ENCODE measurements at places on chromosomes 5 and 9. TPM values are rescaled to one million over a fixed set of nuclear protein-coding genes. Genes with fewer than 3 reads are reported as not detected.
A peak's percentile ranks its signal among the peaks of the same experiment; 100 is the strongest.

- DNase-seq = no peak
Observed at GRCh38 chr5:129906177-129906887, 2.1 kb downstream of the CHSY3 start.

DNA sequence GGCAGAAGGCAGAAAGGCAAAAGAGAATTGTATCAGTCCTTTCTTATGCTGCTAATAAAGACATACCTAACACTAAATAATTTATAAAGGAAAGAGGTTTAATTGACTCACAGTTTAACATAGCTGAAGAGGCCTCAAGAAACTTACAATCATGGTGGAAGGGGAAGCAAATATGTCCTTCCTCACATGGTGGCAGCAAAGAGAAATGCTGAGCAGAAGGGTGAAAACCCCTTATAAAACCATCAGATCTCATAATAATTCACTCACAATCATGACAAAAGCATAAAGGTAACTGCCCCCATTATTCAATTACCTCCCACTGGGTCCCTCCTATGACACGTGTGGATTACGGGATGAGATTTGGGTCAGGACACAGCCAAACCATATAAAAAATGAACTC is 312.5 kb upstream of the PTGER4 start:
- DNase-seq = no peak

DNA sequence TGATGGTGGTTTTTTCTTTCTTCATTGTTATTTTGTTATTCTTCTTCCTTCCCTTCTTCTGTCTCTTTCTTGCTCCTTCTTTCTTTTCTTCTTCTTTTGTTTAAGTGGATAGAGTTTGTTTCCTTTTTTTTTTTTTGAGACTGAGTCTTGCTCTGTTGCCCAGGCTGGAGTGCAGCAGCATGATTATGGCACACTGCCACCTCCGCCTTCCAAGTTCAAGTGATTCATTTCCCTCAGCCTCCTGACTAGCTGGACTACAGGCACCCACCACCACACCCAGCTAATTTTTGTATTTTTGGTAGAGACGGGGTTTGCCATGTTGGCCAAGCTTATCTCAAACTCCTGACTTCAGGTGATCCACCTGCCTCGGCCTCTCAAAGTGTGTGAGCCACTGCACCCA is 40.3 kb downstream of the JAK2 start:
- DNase-seq = no peak

GRCh38 chr5:131019601-131020315 is 145.3 kb downstream of the HINT1 start:
- DNase-seq = no peak

DNA sequence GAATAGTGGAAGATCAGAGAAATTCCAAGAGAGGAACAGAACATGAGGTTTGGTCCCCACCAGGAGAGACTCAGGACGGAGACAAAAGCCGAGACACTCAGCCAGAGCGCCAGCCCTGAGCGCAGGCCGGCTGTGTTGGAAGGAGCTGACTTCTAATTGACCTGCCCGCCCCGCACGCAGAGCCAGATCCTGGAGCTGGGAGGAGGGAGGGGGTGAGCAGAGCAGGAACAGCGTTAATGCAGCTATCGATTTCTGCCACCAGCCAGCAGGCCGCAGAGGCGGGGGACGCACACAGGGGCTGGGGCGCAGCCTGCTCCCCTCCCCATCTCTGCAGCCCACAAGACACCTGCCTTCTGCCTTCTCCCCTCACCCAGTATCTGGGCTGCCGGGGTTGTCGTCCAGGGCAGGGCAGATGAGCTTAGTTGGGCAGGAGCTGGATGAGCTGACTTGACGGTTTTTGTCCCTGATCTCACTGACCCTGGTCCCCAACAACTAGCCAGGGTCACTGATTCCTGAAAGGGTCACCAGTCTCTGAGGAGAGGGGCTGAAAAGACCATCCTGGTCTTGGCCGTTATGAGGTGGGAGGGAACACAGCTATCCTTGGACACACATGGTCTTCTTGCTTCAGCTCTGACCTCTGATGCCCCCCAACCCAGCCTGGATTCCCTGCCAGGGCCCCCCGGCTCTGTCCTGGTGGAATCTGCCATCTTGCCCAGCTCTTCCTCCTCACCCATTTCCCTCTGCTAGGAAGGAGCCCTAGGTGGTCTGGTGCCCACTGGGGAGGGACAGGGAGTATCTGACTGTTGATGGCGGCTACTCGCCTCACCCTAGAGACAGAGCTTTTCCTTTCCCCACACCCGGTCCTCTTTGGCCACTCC is 29.8 kb downstream of the CXXC5 start:
- no peak for DNase-seq

DNA sequence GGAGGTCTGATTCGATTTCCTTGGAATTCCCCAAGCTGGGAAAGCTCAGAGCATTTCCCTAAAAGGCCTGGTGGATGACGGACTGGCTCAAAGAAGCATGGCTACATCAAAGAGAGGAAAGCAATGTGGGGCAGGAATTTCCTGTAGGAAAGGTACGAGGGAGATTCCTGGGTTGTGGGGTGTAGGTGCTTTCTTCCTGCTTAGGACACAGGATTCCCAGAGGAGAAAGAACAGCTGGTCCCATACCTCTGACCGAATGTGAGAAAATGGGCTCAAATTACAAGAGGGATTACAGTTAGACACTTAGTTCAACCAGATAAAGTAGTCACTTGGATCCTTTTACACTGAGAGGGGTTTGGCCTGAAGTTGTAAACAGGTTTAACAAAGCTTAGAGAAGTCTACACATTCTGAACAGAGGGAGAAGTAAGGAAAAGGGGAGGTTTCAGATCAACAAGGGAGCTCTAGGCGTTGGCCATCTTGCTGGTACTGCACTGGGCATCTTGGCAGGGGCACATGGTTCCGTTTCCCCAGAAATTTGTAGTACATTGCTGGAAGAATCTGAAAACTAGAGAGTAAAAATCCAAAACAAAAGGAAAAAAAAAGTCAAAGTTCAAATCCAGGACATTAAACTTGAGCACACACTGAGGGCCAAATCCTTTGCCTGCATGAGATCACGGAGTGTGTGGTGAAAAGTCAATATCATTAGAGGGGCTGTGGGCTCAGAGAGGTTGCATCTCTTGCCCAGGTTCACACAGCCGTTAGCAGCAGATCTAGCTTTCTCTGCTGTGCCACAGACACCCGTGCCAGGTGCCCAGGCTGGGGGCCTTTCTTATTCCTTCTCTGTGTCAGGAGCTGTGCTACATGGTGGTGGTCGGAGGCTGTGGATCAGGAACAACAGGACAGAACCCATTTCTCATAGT is 171.3 kb downstream of the RGS3 start:
- no peak for DNase-seq

- no peak for DNase-seq
Observed at GRCh38 chr5:18393565-18394442, 759.5 kb downstream of the TAF11L14 start.

DNA sequence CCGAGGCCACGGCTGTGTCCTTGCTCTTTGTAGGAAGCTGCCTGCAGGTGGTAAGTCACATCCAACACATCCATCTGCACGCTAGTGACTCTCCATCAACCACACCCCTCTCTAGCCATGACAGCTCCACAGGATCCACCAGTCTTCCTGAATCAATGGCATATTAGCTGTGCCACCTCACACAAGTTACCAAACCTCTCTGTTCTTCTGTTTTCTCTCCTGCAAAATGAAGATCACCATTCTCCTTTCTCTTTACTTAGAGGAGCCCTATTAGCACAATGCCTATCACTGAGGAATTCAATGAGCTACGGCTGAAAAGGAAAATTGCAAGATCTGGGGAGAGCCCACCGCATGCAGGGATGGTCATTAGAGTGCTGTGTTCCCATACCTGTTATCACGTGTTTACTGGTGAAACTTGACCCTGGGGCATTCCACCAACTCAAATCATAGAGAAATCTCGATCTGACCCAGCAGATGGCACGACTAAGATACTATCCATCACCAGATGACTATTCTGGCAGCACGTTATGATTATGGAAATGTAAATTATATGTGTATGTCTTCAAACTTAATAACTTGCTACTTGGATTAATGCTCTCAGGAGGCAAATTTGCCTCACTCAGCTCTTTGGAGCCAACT is 20.9 kb downstream of the WHRN start:
- no peak for DNase-seq

- no peak for DNase-seq
Observed at GRCh38 chr5:130836729-130837649, 328.1 kb downstream of the HINT1 start.

DNA sequence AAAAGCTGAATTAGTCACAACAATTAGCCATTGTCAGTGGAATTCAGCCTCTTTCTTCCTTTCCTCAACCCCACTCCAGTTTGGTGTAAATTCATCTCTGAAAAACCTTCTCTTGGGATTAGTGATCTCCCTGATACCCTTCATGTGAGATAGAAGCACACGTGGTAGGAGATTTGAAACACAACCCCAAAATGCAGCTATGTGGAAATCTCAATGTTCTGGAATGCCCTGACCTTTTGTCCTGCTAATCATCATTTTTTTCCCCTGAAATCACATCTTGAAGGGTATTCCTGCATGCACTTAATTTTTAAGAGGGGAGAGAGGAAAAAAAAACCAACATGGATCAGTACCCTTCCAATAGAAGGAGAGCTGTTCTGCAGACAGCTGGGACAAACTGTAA is 612.6 kb downstream of the EBF1 start:
- no peak for DNase-seq

DNA sequence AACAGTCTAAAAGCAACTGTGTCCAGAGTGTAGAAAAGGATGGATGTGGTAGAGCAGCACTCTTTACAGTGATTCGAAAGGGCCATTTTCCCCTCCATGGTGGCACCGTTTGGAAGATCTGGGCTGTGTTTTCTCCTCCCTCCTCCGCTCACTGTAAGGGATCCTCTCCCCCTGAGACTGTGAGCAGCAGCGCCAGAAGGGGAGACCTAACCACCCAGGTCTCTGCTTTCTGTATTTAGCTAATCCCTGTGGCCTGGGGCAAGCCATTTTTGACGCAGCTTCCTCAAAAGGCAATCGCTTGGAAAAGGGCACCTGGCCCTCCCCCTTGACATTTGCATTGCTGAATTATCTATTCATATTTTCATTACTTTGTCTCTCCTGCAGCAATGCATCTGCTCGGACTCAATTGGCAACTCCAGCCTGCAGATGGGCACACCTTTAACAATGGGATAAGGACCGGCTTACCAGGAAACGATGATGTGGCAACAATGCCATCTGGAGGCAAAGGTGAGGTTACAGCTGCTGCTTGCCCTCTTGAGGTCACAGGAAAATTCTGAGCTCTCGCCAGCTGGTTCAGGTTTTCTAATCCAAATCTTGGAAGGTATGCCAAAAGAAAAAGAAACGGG is 244.3 kb upstream of the WWC1 start:
- DNase-seq = peak; percentile 68

GRCh38 chr9:7570107-7570720 is 229.4 kb downstream of the DMAC1 start:
- peak; percentile 27 for DNase-seq

DNA sequence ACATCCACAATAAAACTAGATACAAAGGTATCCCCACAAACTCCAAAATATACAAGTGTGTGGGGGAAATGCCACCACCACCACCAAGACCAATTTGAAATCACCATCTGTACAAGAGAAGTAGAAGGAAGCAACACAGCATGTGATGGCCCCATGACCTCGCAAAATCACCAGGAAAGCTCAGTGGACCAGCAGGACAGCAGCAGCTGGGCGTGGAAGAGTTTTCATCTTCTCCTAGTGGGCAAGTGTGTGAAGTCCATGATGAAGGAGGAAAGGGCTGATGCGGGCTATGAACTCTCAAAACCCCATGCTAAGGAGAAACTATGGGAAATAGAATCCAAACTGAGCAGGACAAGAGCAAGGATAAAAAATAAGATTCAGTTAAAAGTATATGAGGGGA is 58.1 kb downstream of the GOLPH3 start:
- DNase-seq = no peak

DNA sequence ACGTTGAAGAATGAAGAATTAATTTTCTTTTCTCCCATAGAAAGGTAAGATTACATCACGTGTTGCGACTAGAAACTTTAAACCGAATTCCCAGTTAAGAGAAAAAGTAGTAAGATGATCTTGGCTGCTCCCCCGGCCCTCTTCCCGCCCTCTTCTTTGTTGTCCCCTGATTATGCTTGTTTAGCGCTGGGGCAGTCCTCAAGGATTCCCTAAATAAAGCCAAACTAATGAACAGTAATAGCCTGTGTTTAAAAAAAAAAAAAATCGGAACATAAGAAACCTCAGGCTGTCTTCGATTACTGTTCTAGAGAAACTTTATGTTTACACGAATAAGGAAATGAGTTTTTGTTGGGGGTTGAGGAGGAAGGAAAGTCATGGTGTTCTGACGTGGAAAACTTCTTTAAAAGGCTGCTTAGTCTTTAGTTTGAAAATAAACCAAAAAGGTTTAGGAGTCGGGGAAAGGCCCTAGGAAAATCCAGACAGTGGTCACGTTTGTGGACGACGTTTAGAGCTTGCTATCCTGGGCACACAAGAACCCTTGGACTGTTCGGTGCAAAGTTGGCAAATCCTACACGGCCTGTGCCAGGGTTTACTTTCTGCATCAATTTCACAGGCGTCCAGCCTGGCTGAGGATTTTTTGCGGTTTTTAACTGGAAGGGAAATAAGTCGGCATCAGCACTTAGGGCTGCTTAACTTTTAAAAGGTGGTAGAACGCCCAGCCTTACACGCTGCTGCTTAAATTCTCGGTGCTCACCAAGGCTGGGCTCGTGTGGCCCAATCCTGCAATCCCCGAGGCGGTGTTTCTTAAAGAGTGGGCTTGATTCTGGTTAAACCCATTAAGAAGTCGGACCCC is 1.1 kb upstream of the MAT2B start:
- DNase-seq = peak; percentile 43

GRCh38 chr9:800591-801150 is 40.8 kb upstream of the DMRT1 start:
- no peak for DNase-seq

DNA sequence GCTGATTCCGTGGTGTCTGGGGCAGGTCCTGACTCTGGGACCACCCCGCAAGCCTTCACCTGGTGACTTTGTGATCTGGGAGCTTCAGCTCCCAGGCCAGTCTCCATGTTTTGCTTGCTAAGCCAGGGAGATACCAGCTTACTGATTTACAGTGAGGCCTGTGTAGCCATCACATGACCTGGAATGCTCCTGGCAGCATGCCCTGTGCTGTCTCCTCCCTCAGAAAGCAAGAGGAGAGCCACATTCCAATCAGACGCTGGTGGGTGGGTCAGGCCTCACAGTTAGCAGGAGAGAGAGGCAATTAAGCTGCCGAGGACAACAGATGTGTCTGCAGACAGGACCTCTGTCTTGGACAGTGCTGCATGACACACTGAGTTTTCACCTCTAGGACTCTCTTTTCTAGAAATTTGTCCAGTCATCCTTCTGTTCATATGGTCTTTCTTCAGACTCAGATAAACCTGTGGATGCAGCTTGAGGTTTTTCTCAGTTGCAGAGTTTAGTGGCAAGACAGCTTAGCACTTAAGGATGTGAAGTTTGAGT is 24.4 kb upstream of the GRPEL2 start:
- peak; percentile 84 for DNase-seq

GRCh38 chr9:120694559-120694958 is 19.7 kb downstream of the MEGF9 start:
- no peak for DNase-seq

The SARDH gene
- total RNA-seq = 6.7 TPM

The TMEM167A gene
- total RNA-seq = 30.8 TPM

The MEIKIN gene
- total RNA-seq = not detected

The C9orf50 gene
- not detected for total RNA-seq

The NUTM2G gene
- total RNA-seq = not detected

The LVRN gene
- not detected for total RNA-seq

The TEX48 gene
- total RNA-seq = not detected

The GFI1B gene
- total RNA-seq = 0.85 TPM

Measured in prostate gland (tissue), 2 donors.